ENCODE measurements at places on chromosomes 3 and 15. TPM values are rescaled to one million over a fixed set of nuclear protein-coding genes. Genes with fewer than 3 reads are reported as not detected.

- DNase-seq: no peak
These were observed 147.1 kb upstream of the GBE1 start for GRCh38 chr3:81908561-81908960.

GRCh38 chr15:63610209-63610841, 13.1 kb downstream of the FBXL22 start:
- peak; percentile 83 for DNase-seq

The SUSD5 gene
- 1.7 TPM for total RNA-seq

The GOLGA8M gene
- 0.51 TPM for total RNA-seq

GRCh38 chr15:63381301-63382204, at the start of gene CA12:
TSS of gene CA12 (minus strand) at chr15:63381846. CDS start at chr15:63381720, 126 bp downstream.
- DNase-seq: peak; percentile 46

DNA sequence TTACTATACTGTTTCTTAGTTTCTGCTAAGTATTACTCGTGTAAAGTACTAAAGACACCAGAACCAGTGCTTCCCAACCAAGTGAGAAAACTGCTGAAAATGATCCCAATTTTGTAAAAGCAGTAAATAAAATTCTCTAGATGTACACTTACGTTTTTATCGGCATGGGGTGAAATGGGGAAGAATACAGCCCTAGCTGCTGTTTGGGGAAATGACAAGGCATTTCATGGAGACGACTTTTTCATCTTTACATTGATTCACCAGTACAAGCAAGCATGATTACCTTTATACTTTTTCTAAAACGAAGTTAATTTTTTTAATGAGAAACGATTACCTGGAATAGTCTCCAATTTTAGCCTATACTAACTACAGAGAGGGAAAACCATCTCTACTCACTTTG, 1.4 kb downstream of the PSMD6 start:
- no peak for DNase-seq

All from dermis blood vessel endothelial cell (primary cell).